ENCODE measurements at places on chromosomes 1 and 21. TPM values are rescaled to one million over a fixed set of nuclear protein-coding genes. Genes with fewer than 3 reads are reported as not detected.

DPYD gene
- total RNA-seq: 90.2 TPM

KLHDC9 gene
- 1.5 TPM for total RNA-seq

SPATA45 gene
- total RNA-seq: not detected

NBPF19 gene
- total RNA-seq: 33.6 TPM

FAM3B gene
- total RNA-seq: not detected

C1orf35 gene
- total RNA-seq: 5.3 TPM

HES3 gene
- total RNA-seq: not detected

GRCh38 chr1:100188617-100189016, 10.6 kb upstream of the LRRC39 start:
- DNase-seq: peak; percentile 71

- DNase-seq: no peak
Observed at GRCh38 chr1:155113450-155113980, 14.2 kb upstream of the EFNA1 start.

DNA sequence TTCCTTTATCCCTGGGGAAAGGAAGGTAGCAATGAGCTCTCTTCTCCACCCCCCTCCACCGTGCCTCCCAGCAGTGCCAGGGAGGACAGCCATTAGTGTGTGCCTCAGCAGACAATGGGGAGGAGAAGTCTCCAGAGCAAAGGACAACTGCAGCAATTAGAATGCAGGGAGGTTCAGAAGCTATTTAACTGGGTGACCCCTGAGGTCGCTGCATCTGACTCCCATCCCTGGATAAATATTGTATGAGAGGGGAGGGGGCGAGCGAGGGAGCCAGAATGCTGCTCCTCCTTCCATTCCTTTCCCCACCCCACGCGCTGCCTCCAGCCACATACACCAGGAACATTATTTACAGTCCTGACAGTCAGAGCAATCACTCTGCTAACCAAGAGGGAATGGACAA, 59.0 kb downstream of the ERI3 start:
- no peak for DNase-seq

- peak; percentile 29 for DNase-seq
Observed at GRCh38 chr1:42735477-42736105, 4.4 kb downstream of the CLDN19 start.

GRCh38 chr1:2506901-2507565, 19.4 kb downstream of the PANK4 start:
- DNase-seq: peak; percentile 93

- DNase-seq: no peak
Observed at GRCh38 chr1:94275083-94275482, 37.7 kb upstream of the ARHGAP29 start.

- DNase-seq: peak; percentile 76
Observed at GRCh38 chr1:183913567-183913993, 108.7 kb downstream of the RGL1 start.

DNA sequence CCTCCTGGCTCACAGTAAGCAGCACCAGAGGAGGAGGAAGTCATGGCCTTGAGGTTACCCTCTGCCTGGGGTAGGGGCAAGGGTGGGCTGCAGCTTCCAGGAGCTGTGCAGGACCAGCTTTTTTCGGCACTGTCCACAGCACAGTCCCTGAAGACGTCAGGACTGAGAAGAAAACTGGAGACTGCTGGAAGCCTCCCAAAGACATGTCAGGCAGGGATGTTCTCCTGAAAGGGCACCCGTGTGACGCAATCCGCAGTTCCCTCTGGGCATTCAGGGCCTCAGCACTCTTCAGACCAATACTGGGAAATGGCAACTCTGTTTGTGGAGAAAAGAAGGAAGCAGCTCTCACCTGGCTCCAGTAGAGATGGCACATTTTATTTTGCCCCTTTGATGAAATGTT, 64.8 kb upstream of the TENT5C start:
- peak; percentile 21 for DNase-seq

GRCh38 chr1:162117039-162117774, 47.7 kb downstream of the NOS1AP start:
- no peak for DNase-seq

DNA sequence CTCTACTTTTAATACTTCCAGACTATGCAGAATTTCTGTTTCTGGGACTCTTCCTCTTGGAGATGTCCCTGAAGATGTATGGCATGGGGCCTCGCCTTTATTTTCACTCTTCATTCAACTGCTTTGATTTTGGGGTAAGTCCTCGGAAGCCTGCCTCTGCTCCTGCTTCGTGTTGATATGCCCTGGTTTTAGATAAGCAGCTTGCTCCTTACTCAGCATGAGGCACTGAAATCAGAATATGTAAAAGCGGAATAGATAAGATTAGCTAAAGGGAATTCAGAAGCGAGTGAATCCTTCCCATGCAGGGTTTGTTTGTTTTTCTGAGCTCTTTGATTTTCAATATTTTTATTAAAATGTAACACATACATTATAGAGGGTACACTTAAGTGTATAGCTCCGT, 234.7 kb downstream of the CACNA1E start:
- DNase-seq: no peak

GRCh38 chr1:84913555-84913892, 20.5 kb upstream of the LPAR3 start:
- no peak for DNase-seq

DNA sequence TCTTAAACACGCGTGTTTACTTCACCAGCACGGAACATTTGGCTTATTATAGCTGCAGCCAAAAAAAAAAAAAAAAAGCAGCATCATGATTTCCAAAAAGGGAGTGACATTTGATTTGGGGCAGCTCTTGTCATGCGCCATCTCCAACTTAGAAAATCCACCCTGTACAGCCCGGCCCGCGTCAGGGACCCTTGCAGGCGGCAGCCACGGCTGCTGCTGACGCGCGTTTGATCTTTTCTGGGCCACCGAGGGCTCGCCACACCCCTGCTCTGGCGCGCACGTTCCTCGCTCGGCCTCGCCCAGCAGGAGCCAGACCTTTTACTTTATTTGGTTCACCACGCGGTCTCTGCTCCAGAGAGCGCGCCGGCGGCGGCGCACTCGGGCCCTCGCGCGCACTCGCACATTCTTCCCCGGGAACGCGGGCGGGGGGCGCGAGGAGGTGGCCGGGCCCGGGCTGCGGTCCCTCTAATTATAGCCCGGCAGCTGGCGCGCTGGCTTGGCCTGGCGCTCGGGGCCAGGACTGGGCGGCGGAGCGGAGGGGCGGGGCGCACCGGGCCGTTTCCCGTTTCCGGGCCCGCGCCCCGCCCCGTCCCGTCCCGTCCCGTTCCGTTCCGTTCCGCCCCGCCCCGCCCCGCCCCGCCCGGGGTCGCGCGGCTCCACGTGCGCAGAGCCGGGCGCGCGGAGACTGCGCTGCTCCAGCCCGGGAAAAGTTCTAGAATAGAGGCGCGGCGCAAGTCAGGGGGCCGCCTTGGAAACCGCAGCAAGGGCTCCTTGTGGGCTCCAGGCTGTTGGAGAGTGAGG, 10.2 kb downstream of the IRF2BP2 start:
- DNase-seq: peak; percentile 95

DNA sequence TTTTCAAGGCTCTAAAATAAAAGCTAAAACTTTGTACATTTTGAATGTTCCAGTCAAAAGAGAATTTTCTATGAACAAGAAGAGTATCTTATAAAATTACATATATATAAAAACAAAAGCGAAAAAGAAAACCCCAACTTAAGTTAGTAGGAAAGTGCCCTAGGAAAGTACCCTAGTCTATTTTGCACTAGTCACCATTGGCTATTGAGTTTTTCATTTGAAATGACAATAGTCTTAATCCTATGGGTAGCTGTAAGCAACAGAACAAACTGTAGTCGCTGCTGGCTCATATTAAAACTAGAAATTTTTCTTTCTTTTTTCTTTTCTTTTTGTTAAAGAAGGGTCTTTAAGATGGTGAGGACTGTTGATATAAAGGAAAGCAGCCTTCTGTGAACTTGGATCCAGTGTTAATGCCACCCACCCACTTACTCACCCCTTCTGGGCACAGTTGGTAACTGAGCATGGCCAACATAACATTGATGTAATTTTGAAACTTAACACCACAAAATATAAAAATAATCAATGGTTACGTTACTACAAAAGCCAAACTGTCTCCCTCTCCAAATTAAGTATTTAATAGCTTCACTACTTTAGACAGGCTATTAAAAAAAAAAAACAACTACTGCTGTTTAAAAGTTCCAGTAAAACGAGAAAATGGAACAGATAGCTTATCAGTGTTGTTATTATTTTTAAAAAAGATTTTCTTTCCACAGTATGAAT, 177.0 kb downstream of the EIF4G3 start:
- no peak for DNase-seq

DNA sequence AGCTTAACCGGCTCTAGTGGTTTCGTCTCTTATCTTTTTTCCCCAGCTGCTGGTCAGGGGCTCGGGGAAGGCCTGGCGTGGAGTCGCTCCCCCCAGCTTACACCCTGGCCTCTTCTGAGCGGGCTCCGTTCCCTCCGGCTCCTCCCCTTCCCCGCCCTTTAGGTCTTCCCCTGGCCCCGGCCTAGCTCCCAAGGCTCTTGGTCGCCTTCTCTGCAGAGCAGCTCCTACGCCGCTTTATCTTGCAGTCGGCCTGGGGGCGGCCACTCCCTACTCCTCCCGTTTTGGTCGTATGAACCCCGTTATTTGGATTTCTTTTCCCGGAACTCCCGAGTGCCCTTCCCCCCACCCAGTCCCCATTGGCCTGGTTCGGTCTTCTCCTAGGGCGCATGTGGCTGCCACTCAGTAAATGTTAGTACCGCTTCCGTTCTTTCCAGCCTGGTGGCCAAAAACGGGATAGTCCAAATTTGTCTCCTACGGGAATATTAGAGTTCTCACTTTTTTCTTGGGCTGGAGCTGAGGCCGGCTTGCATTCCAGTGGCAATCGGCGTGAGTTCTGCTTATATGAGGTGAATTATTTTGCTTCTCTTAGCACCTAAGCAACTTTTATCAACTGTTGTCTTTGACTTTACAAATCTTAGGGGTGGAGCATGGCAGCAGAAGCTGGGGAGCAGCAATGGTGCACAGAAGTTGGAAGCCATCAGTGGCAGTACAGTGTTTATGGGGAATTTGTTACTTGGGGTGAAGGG, 467 bp downstream of the THRAP3 start:
- peak; percentile 94 for DNase-seq

DNA sequence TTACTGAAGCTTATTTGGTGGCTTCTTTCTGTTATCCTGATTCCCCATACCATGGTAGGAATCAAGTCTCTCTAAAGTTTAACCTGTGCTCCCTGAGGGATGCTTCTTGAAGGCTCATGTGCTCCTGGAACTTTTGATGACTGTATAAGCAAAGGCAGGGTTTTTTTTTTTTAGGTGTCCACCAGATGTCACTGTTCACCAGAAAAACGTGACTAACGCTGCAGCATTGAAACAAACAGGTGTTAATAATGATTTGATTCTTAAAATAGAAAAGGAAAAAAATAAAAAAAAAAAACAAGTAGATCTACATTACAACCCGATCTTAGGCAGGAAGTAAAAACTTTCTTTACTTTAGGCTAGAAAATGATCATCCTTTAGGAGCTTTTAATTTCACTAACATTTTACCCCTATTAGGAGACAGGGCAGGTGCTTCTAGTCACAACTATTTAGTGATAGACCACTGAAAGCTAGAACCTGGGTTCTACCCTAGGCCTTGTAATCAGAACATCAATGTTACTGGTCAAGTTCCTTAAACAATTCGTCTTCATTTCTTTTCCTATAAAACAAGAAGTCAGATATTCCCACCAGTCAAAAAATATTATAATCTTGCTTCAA, 223.0 kb downstream of the PLA2G4A start:
- no peak for DNase-seq

DNA sequence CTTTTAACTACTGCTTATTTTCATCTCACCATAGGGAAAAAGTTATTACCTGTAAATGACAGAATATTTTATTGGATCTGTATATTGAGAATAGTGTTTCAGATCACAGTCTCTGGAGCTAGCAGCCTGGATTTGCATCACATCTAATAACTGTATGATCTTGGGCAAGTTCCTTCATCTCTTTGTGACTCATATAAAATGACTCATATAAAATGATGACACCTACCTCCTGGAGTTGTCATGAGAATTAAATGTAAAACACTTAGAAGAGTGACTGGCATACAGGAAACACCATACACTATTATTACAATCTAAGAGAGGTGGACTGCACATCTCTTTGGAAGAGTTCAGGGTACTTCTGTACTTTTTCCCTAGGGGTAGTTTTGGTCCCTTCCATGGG, 421.3 kb downstream of the NEGR1 start:
- DNase-seq: no peak

DNA sequence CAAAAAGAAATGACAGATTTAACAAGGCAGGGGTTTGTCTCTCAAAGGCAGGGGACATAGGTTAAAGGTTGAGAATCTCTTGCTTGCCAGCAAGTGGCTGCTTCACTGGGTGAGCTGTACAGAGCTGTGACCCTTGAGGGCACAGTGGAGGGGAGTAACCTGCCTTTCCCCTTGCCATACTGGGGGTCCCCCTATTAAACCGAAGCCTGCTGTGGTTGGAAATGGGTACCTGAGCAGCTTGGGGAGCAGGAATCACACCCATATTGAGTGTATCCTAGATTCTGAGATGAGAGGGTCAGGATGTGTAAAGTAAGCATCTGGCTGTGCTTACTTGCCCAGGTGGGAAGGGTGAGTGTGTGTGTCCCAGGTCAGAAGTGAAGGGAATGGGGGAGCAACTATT, 31.8 kb downstream of the WNT4 start:
- peak; percentile 50 for DNase-seq

DNA sequence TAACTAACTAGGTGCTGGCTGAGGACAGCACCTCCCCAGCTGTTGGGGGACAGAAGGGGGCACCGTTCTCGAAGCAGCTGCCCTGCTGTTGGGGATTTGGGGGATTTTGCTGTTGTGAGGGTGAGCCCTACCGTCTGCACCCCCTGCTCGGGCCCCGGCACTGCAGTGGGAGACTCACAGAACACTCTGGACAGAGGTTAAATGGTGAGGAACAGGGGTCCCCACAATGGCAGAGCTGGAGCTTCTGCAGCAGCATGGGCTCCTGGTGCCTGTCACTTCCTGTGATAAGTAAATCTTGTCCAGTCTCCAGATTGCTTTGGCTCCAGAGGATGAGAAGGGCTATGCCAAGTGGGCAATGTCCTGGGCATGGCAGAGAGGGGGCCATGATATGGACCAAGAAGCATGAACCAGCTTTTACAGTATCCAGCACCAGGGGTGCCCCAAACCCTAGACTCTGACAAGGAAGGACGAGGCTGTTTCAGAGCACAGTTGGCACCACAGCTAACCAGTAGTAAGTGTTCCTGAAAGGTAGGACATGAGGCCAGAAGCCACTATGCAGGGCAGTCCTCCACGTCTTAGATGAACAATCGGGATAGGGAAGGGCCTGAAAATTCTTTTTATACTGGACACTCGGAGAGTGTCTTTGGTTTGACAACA, 365.1 kb upstream of the VAMP3 start:
- DNase-seq: no peak

- DNase-seq: no peak
Observed at GRCh38 chr1:96825950-96826576, 104.5 kb downstream of the PTBP2 start.

All from osteoblast (primary cell).